ENCODE measurements at places on chromosomes 4 and X.

DNA sequence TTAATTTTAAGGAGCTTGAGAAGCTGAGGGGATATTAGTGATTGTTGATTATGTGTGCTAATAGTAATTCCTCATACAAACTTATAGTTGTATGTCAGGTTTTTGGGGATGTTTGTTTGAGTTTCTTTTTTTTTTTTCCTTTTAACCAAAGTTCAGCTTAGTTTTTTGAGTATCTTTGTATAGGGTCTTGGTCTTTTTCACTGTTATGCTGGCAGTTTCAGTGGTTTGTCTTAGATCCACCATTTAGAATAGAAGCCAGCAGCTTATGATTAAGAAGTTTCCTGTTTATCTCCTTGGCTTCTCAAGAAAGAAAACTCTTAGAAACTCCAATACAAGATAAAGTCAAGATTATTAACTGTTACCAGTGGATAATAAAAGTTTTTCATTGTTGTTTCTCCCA, 16.1 kb downstream of the CPEB2 start:
- DNase-seq, result no peak

GRCh38 chr4:5638316-5638715, 70.0 kb downstream of the EVC2 start:
- DNase-seq, result no peak

- DNase-seq, result no peak
Measured at GRCh38 chrX:84876876-84877275, 126.8 kb upstream of the APOOL start.

DNA sequence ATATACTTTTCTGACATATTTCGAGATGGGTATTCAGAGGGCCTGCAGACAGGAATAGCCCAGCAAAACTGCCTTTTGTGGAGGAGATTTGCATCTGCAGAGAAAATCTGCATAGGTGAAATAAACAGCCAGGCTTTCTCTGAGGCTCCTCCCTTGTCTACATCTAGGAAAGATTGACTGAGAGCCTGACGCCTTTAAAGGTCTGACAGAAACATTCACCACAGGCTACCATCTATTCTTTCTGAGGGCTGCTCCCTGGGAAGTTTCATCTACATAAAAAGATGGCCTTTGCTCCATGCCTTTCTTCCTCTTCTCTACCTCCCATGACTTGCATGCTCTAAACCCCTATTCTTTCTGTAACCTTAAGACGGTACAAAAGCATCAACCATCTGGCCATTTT, 55.0 kb upstream of the AP1S2 start:
- no peak for DNase-seq

GRCh38 chr4:152211936-152212653, 323.8 kb downstream of the FBXW7 start:
- no peak for DNase-seq

DNA sequence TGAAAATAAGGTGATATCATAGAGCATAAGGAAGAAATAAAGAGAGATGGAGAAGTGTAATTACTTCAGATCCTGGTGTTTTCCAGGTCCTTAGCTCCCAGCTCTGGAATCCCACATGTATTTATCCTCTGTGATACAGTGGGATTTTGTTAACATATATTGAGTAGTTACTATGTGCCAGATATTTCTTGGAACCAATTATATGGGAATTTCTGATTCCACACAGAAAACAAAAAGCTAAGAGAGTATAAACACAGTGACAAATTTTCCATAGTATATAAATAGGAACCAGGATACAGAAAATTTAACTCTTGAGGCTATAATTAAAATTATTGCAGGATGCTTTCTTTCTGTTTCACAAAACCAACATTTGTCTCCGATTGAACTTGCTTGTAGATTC, 1067.5 kb downstream of the PCDH7 start:
- no peak for DNase-seq

DNA sequence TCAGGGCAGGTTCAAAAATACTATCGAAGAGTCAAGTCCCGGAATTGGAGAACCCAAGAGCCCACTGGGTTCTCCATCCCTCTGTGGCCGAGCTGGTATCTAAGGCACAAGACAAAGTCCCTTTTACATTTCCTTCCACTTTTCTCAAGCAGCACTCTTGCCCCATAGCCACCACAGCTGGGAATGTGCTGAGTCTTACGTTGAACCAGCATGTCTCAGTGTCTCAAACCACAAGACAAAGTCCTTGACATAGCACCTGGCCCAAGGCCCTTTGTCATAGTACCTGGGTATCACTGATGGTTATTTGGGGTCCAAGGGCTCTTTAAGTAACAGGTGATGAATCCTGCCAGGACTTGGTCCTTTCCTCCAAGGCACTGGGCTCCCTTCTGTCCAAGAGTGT, 210.2 kb upstream of the IRS4 start:
- no peak for DNase-seq

- DNase-seq, result no peak
Measured at GRCh38 chrX:23888887-23889501, 18.7 kb downstream of the APOO start.

DNA sequence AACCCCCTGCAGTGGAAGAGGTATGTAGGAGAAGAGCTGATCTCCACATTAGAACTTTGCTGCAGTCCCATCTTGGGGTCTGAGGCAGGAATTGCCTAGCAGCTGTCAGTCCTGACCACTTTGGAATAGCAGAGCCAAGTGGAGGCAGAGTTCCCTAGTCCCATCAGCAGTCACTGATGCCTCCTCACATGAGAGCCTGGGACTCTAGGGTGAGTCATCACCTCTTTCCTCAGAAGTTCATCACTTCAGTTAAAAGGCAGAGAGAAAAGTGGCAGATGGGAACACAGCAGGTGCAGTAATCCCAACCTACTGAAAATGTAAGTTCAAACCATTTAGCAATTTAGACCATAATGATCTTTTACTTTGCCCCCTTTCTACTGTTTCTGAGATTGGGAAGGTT, 73.9 kb upstream of the MED14 start:
- DNase-seq, result no peak

- DNase-seq, result no peak
Measured at GRCh38 chr4:31089815-31090214, 369.6 kb downstream of the PCDH7 start.

Data from anterior cingulate cortex (tissue), 58 donors.